Hematopoietic multipotent progenitor cell treated with erythropoietin and hydrocortisone succinate and interleukin-3 and kit ligand, for 4 days (in vitro differentiated cells): ENCODE measurements at places on chromosomes 2 and 18.

GRCh38 chr2:27307545-27308358, 493 bp downstream of the UCN start:
- DNase-seq = no peak

- DNase-seq = no peak
Observed at GRCh38 chr2:61172671-61173070, 10.7 kb downstream of the C2orf74 start.

DNA sequence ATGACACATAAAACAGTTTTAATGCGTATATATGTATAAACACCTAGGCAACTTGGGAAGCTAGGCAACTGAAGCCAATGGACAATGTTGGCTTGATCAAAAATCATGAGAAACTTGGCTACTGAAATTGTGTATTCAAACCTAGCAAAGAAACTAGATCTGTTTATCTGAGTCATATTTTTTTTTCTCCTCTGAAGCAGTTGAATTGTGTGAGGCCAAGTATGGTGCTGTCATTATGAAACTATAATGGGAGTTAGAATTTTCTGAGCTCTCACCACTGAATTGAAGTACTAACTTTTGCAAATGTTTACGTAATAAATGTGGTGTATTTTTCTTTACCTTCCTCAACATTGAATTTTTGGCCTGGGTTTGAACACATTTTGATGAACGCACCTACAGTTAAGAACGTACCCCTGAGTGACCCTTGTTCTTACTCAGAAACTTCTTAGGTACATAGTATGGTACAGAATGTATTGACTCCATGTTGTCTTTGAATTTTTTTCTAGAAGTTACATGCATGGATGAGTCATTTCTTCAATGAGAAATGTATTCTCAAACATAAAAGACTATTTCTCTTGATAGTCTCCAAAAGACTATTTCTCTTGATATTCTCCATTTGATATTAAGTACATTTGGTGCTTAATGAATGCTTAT, 23.8 kb downstream of the CD28 start:
- DNase-seq = no peak

DNA sequence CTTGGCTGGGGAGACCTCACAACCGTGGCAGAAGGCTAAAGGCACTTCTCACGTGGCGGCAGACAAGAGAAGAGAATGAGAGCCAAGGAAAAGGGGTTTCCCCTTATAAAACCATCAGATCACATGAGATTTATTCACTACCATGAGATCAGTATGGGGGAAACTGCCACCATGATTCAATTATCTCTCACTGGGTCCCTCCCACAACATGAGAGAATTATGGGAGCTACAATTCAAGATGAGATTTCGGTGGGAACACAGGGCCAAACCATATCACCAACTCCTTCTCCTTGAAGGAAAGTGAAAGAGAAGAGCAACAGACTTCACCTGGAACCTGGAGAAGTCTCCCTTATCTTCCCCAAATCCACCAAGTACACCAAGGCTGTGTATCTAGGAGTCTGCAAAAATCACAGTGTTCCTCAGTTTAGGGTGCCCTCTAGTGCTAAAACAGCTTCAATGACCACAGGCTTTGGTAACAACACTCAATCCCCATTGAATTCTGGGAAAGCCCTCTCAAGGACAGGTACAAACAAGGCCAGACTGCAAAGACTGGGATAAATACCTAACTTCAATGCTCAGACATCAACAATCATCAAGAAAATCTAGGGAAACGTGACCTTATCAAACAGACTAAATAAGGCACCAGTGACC, 148.8 kb upstream of the SRD5A2 start:
- peak; percentile 24 for DNase-seq

DNA sequence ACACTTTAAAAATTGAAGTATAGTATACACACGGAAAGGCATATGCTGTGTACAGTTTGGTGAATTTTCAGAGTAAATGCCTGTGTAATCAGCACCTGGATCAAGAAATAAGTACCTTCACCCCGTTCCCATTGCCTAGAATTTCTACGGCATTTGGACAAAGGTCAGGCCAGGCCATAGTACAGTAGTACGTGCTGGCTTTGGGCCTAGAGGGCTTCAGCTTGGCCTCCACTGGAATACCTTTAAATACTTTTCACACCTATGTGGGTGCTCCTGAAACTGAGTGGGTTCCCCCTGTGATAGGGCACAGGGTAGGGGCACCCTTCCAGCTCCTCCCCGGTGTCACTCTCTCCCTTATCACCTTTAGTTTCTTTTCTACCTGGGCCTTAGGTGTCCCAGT, 26.5 kb downstream of the TET3 start:
- no peak for DNase-seq

- no peak for DNase-seq
Observed at GRCh38 chr2:63639344-63639743, 50.6 kb downstream of the MDH1 start.

DNA sequence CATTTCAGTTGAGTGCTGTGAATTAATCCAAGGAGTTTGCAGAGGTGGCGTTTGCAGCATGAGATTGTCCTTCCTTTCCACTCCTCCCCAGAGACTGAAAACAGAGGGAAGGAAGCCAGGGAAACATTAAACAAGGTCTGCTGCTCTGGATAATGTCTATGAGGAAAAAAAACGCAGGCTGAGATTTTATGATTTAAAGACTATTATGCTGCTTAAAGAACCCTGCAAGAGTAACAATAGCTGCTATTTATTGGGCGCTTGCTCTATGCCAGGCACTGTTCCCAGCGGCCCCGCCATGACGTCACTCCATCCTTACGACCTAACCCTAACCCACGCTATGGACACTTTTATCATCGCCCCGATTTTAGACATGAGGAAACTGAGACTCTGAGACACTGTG, 222.4 kb downstream of the BCL2 start:
- no peak for DNase-seq

DNA sequence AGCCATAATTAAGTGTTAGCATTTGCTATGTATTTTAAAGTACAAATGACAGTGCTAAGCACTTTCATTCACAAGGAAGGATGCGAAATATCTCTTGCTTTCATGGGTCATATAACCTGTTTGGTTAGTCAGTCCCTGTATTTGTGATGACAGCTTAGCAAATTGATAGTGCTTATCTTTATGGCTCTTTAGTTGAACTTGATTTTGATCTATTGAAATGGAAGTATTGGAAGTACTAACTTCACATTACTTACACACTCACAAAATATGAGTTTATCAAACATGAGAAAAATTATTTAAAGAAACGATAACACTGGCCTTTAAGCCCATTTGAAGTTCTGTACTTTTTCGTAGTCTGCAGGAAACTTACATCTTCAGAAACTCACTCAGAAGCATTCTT, 97.4 kb upstream of the NEUROD1 start:
- DNase-seq = no peak

DNA sequence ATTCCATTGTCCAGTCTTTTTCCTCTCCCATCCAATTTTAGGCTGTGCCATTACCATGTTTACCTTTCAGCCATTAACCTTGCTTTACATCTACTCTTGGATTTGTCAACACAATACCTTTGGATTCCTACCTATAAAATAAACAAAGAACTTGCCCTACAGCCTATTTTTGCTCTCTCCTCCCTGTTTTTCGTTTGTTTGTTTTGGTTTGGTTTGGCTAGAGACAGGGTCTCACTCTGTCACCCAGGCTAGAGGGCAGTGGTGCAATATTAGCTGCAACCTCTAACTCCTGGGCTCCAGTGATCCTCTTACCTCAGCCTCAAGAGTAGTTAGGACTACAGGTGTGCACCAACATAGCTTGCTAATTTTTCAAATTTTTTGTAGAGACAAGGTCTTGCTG, 76.1 kb downstream of the SP100 start:
- no peak for DNase-seq

- DNase-seq = no peak
Observed at GRCh38 chr2:167177196-167177595, 288.9 kb downstream of the XIRP2 start.

- DNase-seq = no peak
Observed at GRCh38 chr18:79388043-79388442, 7.7 kb upstream of the NFATC1 start.

- DNase-seq = no peak
Observed at GRCh38 chr18:48306838-48307237, 102.3 kb downstream of the ZBTB7C start.

DNA sequence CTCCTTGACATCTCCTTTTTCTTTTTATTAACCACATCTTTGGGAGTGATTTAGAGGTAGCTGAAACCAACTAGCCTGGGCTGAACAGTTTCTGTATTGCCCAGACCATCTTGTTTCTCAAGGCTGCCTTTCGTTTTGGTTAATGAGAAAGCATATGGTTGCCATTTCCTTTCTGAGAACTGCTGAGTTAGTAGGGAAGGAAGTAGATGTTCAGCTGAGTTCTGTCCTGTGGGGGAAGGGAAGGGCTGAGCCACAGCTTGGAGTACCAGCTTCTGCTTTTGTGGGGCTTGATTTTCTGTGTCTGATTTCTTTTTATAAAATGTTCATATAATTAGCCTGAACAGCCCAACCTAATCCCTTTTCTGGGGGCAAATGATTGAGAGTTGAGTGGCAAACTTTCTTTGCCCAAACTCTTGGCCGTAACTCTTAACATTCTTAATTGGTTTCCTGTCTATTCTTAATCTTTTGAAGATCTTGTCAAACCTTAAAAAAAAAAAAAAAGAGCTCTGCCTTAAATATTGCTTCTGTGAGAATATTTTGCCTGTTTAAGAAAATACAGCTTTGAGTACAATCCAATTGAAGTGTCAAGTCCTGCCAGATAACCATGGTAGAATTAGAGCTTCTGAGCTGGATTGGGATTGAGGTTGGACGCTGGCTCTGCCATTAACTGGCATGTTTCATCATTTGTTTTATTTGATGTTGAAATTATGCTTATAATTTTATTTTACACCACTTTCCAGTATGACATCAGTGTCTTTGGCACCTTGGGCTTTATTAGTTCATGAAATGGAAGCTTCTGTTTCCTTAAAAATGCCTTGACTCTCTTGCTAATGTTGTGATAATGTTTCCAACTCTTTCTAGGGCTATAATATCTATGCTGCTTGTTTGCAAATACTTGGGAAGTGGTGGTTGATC, 1.9 kb upstream of the NABP1 start:
- peak; percentile 96 for DNase-seq

GRCh38 chr2:30645745-30646119, 161.5 kb downstream of the CAPN13 start:
- no peak for DNase-seq

DNA sequence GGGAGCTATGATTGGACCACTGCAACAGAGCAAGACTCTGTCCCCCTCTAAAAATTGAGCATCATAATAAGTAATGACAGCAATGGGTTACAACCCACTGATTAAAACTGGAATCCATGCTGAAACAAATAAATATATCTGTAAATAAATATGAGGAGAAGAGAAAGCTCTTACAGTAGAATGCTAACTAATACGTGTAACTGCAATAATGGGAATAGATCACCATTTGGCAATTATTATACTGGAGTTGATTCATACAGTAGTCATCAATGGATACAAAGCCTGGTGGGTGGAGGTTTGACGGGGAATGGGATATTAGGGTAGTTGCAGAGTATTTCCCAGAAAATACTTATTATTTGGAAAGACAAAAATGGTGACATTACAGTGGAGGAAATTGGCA, 6.1 kb upstream of the INO80B start:
- DNase-seq = no peak

- no peak for DNase-seq
Observed at GRCh38 chr2:2581331-2582159, 250.5 kb upstream of the MYT1L start.

DNA sequence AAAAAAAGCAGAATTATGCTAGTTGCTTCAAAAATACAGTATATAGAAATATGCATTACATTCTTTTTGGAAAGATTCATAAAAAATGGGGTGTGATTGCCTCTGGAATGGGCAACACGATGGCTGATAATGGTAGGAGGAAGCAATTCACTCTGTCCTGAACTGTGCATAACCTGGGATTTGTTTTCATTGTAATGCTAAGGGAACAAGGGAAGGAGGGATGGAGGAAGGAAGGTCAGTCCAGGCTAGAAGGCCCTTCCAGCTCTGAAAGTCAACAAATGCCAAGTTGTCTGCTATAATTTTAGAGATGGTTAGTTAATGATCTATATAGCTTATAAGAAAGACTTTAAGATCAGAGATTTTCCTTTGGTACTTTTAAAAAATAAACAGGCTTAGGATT, 40.8 kb downstream of the BUB1 start:
- no peak for DNase-seq

- DNase-seq = no peak
Observed at GRCh38 chr2:235614900-235615712, 121.3 kb downstream of the AGAP1 start.

DNA sequence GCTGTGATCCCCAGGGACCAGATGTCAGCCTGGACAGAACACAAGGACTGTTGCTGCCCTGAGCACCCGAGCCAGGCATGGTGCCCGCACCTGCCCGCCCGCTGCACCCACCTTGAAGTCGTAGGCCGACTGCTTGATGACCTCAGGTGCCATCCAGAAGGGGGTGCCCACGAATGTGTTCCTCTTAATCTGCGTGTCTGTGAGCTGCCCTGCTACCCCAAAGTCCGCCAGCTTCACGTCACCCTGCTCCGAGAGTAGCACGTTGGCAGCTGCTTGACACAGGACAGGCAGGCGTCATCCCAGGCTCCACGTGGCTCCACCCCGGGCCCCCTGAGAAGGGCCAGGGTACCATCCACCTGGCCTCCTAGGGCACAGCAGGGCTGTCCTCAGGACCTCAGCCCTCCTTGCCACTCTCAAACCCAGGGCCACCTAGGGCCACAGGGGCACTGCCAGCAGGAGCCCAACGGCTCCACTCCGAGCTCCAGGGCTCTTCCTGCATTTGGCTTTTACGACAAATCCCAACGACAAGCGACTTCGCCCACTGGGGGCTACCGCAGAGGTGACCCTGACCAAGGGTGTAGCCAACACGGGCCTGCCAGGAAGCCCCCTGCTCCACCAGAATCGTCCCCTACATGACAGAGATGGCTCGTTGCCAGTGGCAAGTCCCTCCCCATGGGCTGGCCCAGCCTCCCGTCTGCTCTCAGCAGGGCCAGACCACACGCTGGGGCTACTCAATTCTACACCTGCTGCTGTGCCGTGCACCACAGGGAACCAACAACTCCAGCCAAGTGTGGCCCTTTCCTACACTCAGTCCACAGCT, 9.0 kb downstream of the STK25 start:
- DNase-seq = no peak

- DNase-seq = no peak
Observed at GRCh38 chr2:200498402-200499162, 11.3 kb downstream of the KCTD18 start.

GRCh38 chr2:159738509-159739390, 26.4 kb downstream of the MARCHF7 start:
- DNase-seq = peak; percentile 51

DNA sequence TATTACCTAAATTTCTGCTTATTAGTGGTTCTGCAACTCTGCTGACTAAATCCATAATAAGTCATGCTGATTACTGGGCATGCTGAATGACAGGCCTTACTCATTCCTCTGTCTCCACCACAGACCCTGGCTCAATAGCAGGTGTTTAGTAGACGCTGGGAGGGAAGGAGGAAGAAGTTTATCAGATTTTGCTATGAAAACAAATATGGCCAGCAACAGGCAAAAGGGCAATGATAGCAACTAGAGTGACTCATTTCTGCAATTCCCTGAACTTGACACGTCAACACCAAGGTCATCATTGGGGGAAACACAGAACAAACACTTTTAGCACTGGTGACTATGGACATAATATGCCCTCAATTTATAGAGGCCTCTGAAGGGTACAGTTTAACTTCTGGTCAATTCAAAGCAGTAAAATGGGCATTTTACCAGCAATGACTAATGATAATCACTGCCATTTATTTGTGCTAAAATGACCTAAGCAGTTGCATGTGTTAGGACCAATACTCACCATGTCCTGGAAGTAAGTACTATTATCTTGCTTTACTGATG, 35.2 kb downstream of the TMEM163 start:
- DNase-seq = peak; percentile 73

- DNase-seq = no peak
Observed at GRCh38 chr2:104371087-104371781, 482.7 kb upstream of the POU3F3 start.

- DNase-seq = no peak
Observed at GRCh38 chr2:233402346-233402745, 48.1 kb downstream of the DGKD start.
